ENCODE measurements at places on chromosomes 1 and 21. TPM values are rescaled to one million over a fixed set of nuclear protein-coding genes. Genes with fewer than 3 reads are reported as not detected.

DNA sequence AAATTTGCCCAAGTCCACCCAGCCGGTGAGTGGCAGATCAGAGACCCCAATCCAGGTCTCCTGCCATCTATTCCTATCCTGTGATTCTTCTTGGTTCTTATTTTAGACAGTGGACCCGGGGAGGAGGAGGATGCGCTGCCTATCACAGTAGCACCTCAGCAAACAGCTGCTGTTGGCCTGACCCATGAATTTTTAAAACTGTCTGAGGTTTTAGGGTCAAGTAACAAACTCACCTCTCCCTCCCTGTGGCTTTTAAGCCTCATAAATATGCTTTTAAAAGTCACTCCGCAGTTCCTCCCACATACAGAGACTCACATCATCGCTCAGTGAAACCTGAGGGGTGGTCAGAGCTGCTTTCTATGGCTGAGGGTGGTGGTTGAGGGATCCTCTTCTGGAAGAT, 128.6 kb downstream of the NAV1 start:
- no peak for DNase-seq

DNA sequence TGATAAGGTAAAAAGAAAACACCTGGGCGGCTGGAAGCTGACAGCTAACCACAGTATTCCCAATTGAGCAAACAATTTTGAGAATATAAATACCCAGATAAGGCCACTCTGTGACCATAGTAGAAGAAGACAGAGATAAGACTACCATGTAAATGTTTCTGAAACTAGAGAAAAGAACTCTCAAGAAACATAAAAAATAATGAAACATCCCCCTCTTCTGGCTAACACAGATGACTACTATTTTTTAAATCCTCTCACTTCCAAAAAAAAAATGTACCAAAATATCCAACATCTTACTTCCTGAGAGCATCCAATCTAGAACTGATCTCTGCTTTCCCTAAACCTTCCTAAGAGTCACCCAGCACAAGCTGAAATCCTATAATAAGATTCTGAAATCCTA, 125.9 kb downstream of the HFM1 start:
- DNase-seq = no peak

DNA sequence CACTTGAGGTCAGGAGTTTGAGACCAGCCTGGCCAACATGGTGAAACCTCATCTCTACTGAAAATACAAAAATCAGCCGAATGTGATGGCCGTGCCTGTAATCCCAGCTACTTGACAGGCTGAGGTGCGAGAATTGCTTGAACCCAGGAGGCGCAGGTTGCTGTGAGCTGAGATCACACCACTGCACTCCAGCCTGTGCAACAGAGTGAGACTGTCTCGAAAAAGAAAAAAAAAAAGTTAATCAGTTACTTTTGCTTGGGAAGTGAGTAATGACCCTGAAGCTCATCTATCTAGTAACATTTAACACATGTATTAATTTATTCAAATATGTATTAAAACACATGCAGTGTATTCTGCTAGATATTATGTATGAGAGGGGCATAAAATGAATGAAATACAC, 49.4 kb downstream of the ZNF326 start:
- no peak for DNase-seq

- DNase-seq = no peak
Observed at GRCh38 chr1:77538956-77539518, 143.4 kb downstream of the ZZZ3 start.

NR1I3 gene
- total RNA-seq = not detected

OR6N1 gene
- not detected for total RNA-seq

All from natural killer cell treated with Interleukin-12 subunit alpha and Interleukin-12 subunit beta and Interleukin-15 and Interleukin-18, amount 100 ng/mL, for 72 hours (primary cell).